ENCODE measurements at places on chromosomes 7 and 10. TPM values are rescaled to one million over a fixed set of nuclear protein-coding genes. Genes with fewer than 3 reads are reported as not detected.

LIPF gene
- total RNA-seq: not detected

DNA sequence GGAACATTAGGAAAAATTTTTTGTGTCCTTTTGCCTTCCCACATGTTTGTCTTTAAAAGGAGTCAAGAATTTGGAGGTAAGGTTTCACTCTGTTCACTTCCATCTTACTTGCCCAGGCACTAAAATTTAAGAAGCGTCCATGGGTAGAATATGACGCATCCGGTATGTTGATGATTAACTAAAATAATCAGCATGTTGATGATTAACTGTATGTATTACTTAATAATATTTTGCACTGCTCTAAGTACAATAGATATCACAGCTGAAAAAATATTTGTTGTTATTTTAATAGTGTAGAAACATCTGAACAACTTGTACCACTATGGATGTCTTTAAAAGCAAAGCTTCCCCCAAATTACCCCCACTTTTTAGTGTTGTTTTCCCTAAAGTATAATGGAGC is 11.5 kb downstream of the ANKRD22 start:
- no peak for DNase-seq

GRCh38 chr10:12414278-12414989 is 65.1 kb downstream of the CAMK1D start:
- DNase-seq: no peak

DNA sequence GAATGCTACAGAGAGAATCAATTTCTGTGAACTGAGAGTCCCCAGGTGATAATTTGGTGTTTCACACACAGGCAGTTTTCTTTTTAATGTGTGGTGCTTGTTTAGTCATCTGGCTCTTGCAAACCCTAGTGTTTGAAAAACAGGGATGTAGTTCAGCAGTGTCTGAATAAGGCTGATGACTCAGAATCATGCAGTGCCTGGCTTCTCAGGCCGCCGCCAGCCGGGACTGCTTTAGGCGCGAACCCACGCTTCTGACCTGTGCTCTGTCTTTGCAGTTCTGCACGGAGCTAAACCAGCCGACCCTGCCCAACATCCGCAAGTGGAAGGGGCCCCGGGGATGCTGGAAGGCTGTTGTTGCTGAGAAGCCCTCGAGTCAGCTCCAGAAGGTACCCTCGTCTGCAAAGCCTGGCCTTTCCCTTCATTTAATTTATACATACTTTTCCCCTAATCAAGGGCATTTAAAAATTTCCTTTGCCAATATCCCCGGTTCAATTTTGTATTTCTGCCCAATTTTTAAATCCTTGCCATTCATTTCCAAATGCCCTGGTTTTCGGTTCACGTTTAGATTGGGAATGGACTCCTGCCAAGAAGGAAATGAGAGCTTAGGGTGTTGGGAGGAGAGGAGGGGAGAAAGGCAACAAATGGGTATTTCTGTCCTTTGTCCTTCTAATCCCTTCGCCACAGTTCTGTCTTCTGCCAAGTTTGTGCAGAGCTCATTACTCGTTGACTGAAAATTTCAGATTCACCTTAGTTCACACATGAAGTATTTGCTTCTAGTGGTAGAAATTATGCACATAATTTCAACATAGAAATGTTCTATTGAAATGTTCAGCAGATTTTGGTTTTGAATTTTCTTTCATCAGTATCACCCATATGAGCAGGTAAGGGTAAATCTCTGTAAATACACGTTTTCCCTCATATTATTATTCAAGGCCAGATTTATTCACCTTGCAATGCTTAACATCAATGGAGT is 108.5 kb upstream of the ANLN start:
- DNase-seq: peak; percentile 70

- no peak for DNase-seq
Observed at GRCh38 chr10:124285587-124286527, 132.9 kb downstream of the OAT start.

ABCF2 gene
- total RNA-seq: 27.6 TPM

ASZ1 gene
- not detected for total RNA-seq

GRCh38 chr7:1851721-1852516 is 181.8 kb downstream of the ELFN1 start:
- DNase-seq: peak; percentile 28

DNA sequence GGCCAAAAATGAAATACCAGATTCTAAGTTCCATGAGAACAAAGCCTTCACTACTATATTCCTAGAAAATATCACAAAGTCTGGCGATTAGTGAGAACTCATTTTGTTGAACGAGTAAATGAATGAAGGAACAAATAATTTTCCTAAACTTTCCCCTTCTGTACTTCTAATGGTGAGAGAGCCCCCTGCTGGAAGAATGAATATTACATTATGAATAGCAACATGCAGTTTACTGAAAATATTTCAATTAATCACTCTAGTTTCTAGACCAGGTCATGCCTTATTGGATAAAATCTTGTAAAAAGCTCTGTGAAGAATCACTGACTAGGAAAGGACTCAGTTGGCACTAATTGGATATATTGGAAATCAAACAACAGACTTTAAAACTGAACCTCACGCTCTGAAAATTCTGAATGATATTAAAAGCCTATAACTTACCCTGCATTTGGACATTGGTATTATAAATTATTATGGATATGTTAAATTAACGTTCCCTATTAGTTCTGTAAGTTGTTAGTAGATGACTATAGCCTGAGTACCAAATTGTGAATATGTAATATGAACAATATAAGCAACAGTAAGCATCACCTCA is 32.4 kb upstream of the MTPN start:
- no peak for DNase-seq

DNA sequence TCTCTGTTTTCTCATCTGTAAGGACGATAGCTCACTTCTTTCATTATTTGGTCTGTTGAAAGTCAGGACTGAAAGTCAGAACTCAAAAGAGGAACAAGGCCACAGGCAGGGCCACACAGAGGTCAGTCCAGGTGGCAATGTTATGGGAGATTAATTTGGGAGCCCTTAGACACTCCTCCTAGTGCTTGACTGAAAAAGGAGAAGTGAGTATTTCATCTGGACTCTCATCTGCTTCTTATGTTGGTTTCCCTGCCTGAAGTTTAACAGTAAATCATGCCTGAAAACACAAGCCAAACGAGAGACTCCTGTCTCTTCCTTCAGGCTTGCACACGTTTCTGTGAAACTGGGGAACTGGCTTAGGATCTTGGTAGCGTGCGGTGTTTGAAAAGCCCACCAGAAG is 248.5 kb downstream of the BUB3 start:
- no peak for DNase-seq

DNA sequence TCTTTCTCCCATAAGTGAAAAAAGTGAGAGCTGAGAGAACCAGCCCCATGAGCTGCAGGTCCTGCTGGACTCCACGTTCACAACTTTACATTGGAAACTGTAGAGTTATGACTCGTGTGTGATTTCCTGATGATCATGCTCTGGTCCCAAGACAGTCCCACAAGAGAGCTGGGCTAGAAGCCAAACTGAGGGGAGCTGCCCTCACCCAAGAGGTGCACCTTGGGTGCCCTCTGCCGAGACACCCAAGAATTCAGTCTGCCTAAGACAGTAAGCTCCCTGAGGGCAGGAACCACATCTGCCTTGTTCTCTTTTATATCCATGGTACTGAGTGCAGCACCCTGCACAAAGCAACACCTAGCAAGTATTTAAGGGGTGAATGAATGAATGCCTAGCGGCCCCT is 112.8 kb upstream of the SFMBT2 start:
- no peak for DNase-seq

GRCh38 chr10:129544205-129545202 is 77.5 kb downstream of the MGMT start:
- DNase-seq: no peak

- no peak for DNase-seq
Observed at GRCh38 chr10:79320316-79320715, 27.0 kb upstream of the PPIF start.

- DNase-seq: peak; percentile 63
Observed at GRCh38 chr10:69479240-69480067, 28.2 kb downstream of the TSPAN15 start.

GRCh38 chr10:99374526-99374925 is 45.4 kb downstream of the CNNM1 start:
- peak; percentile 46 for DNase-seq

DNA sequence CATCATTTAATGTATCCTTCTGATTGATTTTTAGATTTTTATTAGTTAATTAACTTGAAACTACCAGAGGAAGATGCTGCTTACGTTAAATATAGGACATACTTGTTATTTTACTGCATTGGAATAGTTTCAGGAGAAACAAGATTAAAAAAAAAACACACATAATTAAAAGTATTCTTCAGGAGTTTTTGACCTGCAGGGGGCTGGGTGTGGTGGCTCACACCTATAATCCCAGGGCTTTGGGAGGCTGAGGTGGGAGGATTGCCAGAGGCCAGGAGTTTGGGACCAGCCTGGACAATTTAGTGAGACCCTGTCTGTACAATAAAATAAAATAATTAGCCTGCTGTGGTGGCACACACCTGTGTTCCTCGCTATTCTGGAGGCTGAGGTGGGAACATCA is 10.7 kb downstream of the CBLL1 start:
- DNase-seq: no peak

GRCh38 chr7:139629392-139630082 is 106.1 kb downstream of the CLEC2L start:
- DNase-seq: no peak

HERC4 gene
- 28.3 TPM for total RNA-seq

- DNase-seq: no peak
Observed at GRCh38 chr7:27750316-27750715, 10.4 kb downstream of the TAX1BP1 start.

DNA sequence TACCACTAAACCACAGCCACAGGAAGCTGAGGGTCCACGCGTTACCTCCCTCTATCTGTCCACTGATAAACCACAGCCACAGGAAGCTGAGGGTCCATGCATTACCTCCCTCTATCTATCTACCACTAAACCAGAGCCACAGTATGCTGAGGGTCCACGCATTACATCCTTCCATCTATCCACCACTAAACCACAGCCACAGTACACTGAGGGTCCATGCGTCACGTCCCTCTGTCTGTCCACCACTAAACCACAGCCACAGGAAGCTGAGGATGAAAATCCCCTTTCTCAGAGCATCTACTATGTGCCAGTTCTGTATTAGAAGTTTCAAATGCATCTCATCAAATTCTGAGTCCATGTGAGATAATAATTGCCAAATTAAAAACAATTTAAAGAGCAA is 589.3 kb downstream of the DNAJB6 start:
- DNase-seq: no peak

DNA sequence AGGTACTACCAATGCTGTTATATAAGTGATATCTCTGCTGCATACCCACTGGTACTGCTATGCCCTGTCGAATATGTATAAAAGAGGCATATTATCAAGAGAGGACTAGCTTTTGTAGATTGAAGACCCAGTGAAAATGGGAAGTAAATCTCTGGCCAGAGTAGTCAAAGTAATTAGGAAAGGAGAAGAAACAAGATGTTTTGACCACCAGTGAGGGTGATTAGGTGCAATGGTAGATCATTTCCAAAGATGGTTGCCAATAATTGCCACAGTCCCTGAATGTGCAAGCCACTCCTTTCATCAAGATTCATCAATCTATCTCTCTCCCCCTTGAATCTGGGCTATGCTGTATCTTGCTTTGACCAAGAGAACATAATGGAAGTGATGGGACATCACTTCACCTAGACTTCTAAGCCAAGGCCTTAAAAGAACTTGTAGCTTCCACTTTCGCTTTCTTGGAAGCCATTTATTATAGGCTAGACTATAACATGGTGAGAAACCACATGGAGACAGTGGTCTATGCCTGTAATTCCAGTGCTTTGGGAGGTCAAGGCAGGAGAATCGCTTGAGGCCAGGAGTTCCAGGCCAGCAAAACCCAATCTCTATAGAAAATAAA is 52.6 kb upstream of the ST8SIA6 start:
- no peak for DNase-seq

DNA sequence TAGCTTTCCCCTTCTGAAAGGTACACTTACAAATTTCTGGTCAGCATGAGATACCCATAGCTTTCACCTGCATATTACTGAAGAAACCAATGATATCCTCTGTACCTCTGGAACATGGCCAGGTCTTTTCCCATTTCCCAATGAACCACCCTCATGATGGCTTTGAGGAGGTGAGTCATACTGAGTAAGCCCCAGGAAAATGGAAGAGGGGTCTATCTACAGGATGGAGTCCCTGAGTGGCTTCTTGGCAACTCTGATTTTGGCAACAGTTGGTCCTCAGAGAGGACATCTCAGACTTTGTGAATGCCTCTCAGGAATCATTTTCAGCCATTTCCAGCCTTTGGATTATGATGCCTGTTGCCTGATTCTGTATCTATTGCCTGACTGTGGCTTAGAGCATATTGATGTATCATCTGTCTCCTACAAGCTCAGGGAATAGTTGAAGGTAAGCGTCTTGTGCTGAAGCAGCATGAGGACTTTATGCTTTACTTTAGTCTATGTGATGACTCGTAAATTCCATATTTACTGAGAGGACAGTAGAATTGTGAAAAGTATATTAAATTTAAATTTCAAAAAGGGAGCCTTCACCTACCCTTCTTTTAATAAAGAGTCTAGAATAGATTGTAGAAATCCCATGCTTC is 84.7 kb upstream of the DKK1 start:
- DNase-seq: no peak

- DNase-seq: no peak
Observed at GRCh38 chr10:8359467-8359866, 305.0 kb downstream of the GATA3 start.

GRCh38 chr10:53111529-53111928 is 338.9 kb upstream of the MBL2 start:
- DNase-seq: no peak
